Activated T-helper 1 cell treated with Interleukin-2 at 50 U/mL for 16 hours (primary cell): ENCODE measurements at places on chromosomes 2 and 18.

- no peak for DNase-seq
These were observed 50.0 kb downstream of the NAB1 start for GRCh38 chr2:190698895-190699294.

- DNase-seq: no peak
These were observed 913.8 kb downstream of the DCC start for GRCh38 chr18:53253789-53254188.

- no peak for DNase-seq
These were observed 15.0 kb upstream of the TTR start for GRCh38 chr18:31576670-31577069.

DNA sequence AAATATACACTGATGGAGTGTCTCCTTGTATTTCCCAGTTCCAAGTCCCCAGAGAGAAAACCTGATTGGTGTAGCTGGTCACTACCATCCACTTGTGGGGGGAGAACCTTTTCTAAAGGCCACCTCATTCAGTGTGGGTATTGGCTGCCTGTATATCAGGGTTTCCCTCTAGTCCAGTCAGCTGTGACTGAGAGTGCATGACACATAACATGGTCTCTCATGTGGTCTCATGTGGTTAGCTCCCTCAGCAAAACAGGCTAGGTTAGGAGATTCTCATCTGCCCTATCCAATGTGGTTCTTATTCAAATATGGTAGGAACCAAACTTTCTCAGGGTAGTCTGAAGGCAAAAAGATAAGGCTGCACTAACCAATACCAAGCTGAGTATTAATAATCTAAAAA is 4.1 kb upstream of the GORASP2 start:
- DNase-seq: no peak

DNA sequence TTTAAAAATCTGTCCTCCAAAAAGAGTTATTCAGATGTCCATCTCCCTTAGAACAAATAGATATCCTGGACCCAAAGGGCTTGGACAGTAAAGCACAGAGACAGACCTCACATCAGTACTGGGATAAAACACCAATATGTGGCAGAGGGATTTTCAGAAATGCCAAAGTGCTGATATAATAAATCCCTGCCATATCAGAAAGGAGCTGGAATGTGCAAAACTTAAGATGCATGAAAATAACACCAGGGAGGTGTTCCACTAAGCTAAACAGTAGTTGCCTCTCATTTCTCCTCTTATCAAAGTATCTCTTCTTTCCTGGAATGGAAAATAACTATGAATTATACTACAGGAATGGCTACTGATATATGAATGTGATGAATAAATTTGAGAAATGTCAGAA is 13.2 kb downstream of the USP40 start:
- no peak for DNase-seq

DNA sequence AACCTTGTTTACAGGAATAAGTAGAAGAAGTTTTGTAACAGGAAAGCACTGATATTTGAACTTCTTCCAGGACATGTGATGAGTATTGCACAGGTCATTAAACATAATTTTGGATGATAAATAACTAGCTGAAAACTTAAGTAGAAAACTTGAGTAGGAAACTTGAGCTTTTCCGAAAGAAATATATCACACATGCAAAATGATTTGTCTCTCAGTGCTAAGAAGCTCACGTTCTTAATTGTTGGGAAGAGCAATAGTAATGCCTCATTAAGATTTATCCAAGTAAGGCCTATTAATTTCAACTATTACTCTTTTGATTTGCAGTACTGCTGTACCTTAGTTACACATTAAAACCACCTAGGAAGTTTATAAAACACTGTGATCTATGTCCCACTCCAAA is 1921.9 kb upstream of the LRRTM1 start:
- DNase-seq: no peak
